ENCODE measurements at places on chromosomes 3 and 15. TPM values are rescaled to one million over a fixed set of nuclear protein-coding genes. Genes with fewer than 3 reads are reported as not detected.

CDC25A gene
- polyA plus RNA-seq = not detected

GMNC gene
- polyA plus RNA-seq = not detected

DNA sequence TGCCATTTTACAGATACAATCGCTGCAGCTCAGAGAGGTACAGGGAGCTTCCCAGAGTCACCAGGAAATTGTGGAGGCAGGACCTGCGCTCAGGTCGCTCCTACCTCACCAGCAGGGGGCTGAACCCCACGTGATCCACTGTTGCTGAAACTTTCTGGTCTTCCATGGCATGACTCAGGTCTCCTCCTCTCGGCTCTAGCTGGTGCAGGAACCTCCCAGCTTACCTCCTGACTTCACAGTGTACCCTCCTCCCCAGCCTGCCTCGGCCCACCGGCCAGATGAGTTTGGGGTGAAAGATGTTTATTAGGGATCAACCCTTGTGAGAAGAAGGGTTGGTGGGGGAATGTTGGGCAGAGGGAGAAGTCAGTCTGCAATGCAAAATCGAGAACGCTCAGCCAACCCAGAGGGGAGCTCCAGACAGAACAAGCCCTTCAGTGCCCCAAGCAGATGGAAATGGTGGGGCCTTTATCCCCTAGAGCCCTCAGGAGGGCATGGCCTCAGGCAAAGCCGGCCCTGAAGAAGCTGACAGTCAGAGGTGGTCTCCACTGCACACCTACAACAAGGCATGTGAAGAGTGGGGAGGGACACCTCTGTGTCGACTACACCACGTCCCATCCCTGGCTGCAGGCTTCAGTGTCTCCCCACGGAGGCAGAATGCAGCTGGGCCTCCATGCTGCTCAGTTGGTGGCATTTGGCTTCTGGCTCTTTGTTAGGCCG is 118.6 kb upstream of the PRR20G start:
- no peaks in the 10 kb centered on the region for H3K27me3 ChIP-seq
- DNase-seq = no peak
- no peak overlapping the region for H3K27ac ChIP-seq
- H3K4me1 ChIP-seq = no peaks in the 10 kb centered on the region
- H3K36me3 ChIP-seq = no peaks in the 10 kb centered on the region

- DNase-seq = no peak
- no peaks in the 10 kb centered on the region for H3K27me3 ChIP-seq
- H3K4me3 ChIP-seq = no peak overlapping the region
- H3K4me1 ChIP-seq = no peaks in the 10 kb centered on the region
Measured at GRCh38 chr3:115284980-115285379, 137.9 kb upstream of the ZBTB20 start.

DNA sequence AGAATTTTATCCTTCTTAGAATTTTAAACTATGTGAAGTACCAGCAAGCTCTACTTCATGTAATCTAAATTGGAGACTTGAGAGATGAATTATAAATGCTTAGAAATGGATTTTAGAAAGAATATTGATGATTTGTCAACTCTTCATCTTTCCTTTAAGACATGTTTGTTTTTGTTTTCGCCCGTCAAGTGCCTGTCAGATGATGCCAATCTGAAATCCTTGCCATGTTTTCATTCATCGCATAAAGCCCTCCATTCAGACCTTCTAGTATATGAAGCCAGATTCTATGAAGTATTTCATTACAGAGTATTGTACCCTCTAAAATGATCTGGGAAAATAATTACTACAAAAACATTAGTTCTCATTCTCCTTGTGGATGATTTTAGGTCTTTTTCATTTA is 223.2 kb upstream of the SOX2 start:
- no peak for DNase-seq
- no peak overlapping the region for H3K27ac ChIP-seq
- no peak overlapping the region for H3K4me3 ChIP-seq
- H3K36me3 ChIP-seq = no peaks in the 10 kb centered on the region

DNA sequence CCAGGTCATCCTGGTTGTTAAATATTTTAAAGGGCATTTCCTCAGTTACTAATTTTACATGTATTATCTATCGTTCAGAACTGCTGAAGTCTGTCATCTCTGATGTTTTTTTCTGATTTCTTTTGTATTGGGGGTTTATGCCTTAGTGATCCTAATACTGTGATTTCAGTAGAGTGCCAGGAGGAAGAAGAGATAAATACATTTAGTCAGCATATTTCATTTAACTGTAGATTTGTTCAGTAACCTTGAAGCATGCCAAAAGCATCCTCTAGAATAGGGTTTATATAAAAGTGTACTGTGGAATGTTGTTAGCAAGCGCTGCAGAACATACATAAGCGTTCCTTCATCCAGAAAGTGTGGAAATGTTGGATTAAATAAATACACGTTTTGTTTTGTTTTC is 342.3 kb upstream of the DPPA4 start:
- H3K4me3 ChIP-seq = no peak overlapping the region
- H3K27ac ChIP-seq = no peak overlapping the region
- H3K27me3 ChIP-seq = no peaks in the 10 kb centered on the region
- no peaks in the 10 kb centered on the region for H3K36me3 ChIP-seq

DNA sequence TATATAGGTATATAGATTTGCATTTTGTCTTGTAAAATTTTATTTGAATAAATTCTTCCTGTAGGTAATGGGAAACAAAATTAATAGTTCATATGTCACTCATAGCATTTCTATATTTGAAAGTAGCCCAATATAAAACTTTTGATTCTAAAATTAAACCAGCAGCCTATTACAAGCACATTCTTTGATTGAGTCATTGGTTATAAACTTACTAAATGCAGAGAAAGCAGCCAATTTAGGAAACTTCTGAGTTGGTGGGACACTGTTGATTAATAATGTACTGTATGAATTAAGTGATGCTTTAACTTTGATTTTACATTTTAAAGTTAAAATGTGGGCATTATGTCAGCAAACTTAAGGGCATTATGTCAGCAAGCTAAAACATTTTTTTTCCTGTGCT is 34.5 kb downstream of the NR1D2 start:
- no peaks in the 10 kb centered on the region for H3K27me3 ChIP-seq
- H3K27ac ChIP-seq = no peak overlapping the region
- peaks cover 13% of the 10 kb centered on the region for H3K36me3 ChIP-seq
- no peak overlapping the region for H3K4me3 ChIP-seq

- no peaks in the 10 kb centered on the region for H3K4me1 ChIP-seq
- DNase-seq = no peak
- no peaks in the 10 kb centered on the region for H3K27me3 ChIP-seq
- H3K4me3 ChIP-seq = no peak overlapping the region
- H3K27ac ChIP-seq = no peak overlapping the region
Measured at GRCh38 chr3:101252307-101252706, 68.1 kb downstream of the IMPG2 start.

DNA sequence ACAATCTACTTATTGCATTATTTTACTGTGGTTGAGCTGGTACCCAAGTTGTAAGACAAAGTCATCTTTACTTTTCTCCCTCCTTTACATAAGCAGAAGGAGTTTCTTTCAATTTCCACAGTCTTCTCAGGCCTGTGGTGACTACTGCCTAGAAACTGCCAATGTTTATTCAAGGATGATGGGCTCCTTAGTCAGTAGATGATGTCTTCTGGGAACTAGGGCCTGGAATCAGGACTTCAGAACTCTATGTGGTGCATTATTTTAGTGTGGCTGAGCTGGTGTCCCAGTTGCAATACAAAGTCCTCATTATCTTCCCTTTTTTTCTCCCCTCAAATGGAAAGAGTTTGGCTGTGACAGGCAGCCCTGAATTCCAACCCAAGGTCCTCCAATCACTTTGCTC is 1762.5 kb downstream of the SI start:
- DNase-seq = no peak
- no peak overlapping the region for H3K27ac ChIP-seq
- H3K4me3 ChIP-seq = no peak overlapping the region
- H3K4me1 ChIP-seq = no peaks in the 10 kb centered on the region
- H3K27me3 ChIP-seq = no peaks in the 10 kb centered on the region

All from CD8-positive, alpha-beta memory T cell (primary cell).